ENCODE measurements at places on chromosomes 13 and 19.

GRCh38 chr13:32023096-32023495, 8.5 kb upstream of the FRY start:
- DNase-seq = no peak

GRCh38 chr19:1773184-1773583, 19.9 kb downstream of the ONECUT3 start:
- DNase-seq = no peak

GRCh38 chr13:51557875-51558612, 26.2 kb upstream of the WDFY2 start:
- DNase-seq = no peak

- DNase-seq = no peak
These were observed 24.6 kb upstream of the CLDN10 start for GRCh38 chr13:95527955-95528354.

- no peak for DNase-seq
These were observed 256.5 kb downstream of the UQCRFS1 start for GRCh38 chr19:28956421-28956820.

DNA sequence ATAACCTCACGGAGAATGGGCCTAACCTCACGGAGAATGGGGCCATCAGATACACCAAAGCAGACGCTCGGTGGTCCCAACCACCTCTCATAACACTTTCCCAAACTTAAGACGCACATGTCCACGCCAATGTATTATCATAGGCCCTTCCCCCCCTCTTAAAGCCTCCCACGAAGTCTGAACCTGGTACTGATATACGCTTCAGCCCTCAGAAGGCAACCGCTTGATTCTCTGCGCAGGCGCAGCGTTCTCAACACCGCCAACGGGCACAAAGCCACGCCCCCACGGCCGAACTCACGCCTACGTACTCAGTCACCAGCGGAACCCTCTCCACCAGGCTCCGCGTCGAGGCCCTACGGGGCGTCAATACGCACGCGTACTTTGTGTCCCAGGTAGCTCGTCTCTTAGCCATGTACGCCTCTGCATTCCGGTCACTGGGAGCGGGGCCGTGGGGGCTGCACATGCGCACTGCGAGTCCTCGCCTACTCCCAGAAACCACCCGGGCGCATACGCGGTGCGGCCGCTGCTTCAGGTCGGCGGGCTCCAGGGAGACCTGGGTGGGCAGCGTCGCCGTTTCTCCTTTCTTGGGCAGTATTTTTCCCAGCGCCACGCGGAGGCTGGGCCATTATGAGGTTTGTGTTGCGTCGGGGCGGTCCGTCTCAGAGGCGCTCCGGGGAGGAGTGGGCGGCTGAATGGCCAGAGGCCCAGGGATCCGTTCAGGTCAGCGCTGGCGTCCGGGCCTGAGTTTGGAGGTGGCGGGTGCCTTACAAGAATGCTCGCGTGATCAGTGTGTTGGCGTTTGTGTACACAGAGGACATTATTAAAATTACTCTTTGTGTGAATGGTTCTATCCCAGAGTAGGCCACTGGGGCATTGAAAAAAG, 25.3 kb downstream of the ZNF582 start:
- DNase-seq = peak; percentile 97

- DNase-seq = no peak
These were observed 112.6 kb upstream of the DACH1 start for GRCh38 chr13:71979616-71980015.

DNA sequence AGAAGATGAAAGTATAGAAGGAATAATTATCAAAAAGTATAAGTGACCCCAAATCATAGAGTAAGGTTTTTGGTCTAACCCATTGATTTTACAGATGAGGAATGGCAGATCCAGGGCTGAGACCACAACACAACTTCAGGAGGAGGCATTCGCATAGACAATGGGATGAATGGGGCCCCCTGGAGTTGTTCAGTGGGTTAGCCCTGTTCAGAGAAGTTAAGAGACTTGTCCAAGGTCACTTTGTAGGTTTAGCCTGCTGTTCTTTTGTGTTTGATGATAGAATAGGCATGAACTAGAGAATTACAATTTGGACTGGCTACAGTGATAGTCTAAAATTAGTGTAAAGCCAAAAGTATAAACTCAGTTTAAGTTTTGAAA, 233.9 kb downstream of the KCNRG start:
- no peak for DNase-seq

GRCh38 chr19:35929876-35930275, 6.3 kb upstream of the LRFN3 start:
- no peak for DNase-seq

DNA sequence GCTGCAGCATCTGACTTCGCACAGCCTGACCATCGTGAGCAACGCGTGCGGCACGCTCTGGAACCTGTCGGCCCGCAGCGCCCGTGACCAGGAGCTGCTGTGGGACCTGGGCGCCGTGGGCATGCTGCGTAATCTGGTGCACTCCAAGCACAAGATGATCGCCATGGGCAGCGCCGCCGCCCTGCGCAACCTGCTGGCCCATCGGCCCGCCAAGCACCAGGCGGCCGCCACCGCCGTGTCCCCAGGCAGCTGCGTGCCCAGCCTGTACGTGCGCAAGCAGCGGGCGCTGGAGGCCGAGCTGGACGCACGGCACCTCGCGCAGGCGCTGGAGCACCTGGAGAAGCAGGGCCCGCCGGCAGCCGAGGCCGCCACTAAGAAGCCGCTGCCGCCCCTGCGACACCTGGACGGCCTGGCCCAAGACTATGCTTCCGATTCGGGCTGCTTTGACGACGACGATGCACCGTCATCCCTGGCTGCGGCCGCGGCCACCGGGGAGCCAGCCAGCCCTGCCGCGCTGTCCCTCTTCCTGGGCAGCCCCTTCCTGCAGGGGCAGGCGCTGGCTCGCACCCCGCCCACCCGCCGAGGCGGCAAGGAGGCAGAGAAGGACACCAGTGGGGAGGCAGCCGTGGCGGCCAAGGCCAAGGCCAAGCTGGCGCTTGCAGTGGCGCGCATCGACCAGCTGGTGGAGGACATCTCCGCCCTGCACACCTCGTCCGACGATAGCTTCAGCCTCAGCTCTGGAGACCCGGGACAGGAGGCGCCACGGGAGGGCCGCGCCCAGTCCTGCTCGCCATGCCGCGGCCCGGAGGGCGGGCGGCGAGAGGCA, 13.6 kb downstream of the C19orf25 start:
- DNase-seq = no peak

- DNase-seq = no peak
These were observed 33.2 kb downstream of the KDM4B start for GRCh38 chr19:5002143-5002542.

GRCh38 chr13:25725104-25725503, 326.7 kb downstream of the SHISA2 start:
- DNase-seq = no peak

DNA sequence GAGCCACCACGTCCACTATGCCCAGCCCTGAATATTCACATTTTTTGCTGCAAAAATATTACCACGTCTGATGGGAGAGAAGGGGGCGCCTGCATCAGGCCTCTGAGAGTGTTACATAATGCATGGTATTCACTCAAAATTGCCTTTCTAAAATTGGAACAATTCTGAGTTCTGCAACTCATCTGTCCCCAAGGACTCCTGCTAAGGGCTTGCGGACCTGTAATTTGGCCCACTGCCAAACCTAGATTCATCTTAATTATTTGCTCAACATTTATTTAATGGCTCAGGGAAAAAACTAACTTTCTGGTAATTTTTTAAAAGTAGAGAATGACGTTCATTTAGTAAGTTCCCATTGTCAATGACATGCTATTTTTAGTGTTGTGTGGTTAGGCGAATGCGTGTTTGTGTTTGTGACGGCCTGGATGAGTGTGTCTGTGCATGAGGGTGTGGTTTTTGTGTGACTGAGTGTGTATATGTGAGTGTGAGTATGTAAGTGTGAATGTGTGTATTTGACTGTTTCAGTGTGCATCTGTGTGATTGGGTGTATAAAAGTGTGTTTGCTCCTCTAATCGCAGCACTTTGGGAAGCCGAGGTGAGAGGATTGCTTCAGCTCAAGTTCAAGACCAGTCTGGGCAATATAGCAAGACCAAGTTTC, 8.8 kb downstream of the INAFM1 start:
- no peak for DNase-seq

GRCh38 chr19:30870876-30871275, 478.4 kb downstream of the TSHZ3 start:
- DNase-seq = peak; percentile 67

DNA sequence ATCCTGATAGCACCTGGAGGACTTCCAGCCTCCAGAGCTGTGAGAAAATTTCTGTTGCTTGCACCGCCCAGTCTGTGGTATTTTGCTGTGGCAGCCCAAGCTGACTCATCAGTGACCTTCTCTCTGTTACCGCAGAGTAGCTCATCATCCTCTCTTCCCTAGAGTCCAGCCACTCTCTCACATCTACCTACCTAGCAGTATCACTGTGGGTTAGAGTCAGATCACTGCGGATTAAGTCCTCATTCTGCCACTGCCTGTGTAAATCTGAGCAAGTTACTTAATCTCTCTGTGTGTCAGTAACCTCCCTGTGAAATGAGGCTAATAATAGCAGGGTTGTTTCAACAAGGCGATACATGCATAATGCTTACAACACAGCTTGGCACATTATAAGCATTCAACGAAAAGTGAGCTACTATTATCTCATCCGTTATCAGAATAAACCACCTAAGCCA, 40.3 kb upstream of the USPL1 start:
- no peak for DNase-seq

DNA sequence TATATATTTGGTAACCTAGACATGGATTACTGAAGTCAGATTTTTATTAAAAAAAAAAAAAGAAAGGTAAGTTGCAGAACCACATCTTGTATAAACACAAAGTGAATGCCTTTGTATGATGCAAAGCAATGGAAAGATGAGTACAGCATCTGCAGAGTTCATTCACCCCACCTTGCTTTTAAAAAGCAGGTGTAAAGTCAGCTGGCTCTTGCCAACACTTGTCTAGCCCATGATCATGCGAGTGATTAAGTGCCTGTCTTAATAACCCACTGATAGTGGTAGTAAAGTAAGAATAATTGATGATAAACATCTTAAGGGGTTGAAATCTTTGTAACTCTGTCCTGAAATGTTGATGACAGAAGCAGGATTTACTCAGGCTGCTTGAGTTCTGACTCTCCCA, 710.4 kb downstream of the EFNB2 start:
- DNase-seq = no peak

GRCh38 chr13:72970956-72971355, 87.8 kb upstream of the KLF5 start:
- no peak for DNase-seq

- no peak for DNase-seq
These were observed 982.6 kb upstream of the ATXN8OS start for GRCh38 chr13:69124996-69125395.

DNA sequence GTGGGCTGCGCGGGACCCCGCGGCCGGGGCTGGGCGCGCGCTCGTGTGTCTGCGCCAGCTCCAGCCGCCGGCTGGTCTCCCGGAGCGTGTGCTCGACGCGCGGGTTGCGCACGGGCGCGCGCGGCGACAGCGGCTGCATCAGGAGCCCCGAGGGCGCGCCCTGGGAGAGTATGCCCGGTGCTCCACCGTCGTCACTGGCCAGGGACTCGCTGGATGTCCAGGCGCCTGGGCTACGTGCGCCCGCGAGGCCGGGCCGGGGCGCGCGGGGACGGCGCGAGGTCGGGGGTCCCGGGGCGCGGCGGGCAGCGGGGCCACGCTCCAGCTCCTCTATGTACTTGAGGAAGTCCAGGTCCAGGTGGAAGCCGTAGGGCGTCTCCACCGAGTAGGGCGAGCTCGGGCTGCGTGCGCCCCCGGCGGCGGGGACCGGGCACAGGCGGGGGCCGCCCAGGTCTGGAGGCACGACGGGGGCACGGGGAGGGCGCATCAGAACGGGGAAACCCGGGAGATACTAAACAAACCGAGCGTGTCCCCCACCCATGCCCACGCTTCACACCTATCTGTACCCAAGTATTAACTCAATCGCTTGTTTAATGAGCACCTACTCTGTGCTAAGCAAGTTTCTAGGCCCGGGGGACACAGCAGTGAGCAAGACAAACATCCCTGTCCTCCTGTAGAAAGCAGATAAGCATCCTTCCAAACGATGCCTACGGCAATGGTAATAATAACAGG, 7.6 kb downstream of the KANK3 start:
- no peak for DNase-seq

GRCh38 chr19:29372921-29373797, 152.6 kb upstream of the VSTM2B start:
- no peak for DNase-seq
